GM23248 (cell line): ENCODE measurements at places on chromosomes 5 and 9.

DNA sequence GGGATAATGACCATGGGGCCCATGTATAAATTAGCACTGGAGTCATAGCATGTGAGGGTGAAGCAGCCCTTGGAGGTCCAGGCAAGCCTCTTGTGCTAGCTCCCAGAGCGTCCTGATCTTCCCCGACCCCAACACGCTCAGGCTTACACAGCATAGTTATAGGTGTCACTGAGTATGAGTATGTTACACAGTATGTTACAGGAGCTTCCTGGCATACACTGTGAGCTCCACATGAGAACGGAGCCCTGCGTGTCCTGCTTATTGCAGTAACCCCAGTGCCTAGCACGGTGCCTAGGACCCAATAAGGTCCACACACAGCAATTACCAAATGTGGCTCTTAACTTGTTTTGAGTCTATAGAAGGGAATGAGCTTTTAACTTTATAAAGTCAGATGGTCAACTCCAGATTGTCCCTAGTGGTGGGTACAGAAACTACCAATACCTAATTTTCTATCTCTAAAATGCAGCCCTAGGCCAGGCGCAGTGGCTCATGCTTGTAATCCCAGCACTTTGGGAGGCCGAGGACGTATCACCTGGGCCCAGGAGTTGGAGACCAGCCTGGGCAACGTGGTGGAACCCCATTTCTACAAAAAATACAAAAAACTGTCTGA is 64.1 kb downstream of the PLAC8L1 start:
- DNase-seq, result peak; percentile 35

DNA sequence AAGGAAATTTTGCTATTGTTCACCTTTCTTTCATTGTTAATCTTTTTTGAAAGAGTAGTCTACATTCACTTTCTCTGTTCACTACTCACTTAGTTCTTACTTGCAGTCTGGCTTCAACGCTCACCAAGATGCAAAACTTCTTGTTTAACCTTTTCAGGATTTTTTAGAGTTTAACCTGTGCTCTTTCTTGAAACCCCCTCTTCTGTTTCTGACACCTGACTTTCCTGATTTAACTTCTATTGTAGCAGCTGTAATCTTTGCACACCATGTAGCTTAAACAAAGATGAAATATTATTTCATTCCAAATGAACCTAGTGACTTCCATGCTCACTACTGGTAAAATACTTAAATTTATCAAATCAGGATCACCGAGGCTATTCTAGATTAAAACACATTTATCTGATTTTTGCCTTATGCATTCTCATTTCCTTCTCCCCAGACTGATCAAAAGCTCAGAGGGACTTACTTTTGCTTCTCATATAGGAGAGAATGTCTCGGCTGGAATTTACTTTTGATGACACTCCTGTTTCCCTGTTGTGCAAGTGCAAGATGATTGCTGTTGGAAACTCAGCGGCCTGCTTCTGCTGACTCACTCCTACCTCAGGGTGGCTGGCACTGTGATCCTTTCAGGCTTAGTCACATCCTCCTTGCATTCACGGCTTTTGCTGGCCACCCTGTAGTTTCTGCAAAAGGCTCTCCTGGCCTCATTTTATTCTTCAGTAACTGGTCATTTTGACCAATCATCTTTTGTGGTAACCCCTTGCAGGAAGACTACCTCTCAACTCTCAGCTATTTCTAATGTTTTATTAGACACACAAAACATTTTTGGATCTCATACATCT is 109.3 kb upstream of the IFNE start:
- peak; percentile 99 for DNase-seq

- DNase-seq, result no peak
These were observed 361.4 kb upstream of the RFX3 start for GRCh38 chr9:3887221-3887653.

GRCh38 chr5:33341351-33341750 is 99.4 kb upstream of the TARS1 start:
- DNase-seq, result no peak

- peak; percentile 34 for DNase-seq
These were observed 555.3 kb upstream of the ARRDC3 start for GRCh38 chr5:91938441-91938840.

- DNase-seq, result no peak
These were observed 50.9 kb downstream of the MRRF start for GRCh38 chr9:122315534-122315933.

- no peak for DNase-seq
These were observed 332.2 kb downstream of the TMEM167A start for GRCh38 chr5:82745016-82745415.

DNA sequence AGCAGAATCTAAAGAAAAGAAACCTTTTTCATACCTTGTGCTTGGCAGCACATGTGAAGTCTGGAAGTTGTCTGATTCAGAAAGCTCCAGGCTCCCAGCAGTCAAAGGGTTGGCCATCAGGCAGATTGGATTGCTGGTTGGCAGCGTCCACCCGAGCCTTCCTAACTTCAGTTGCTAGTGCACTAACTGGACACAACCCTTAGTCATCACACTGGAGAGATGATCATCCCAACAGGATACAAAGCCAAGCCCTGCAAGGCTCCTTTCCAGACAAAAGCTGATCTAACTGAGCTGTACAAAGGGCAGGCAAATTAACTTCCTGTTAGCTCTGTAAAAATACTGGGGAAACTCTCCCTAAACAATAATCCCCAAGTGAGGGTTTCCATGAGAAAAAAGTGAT is 185.6 kb downstream of the SNX18 start:
- DNase-seq, result peak; percentile 96

- no peak for DNase-seq
These were observed 497.6 kb downstream of the RASEF start for GRCh38 chr9:82565188-82565969.

- peak; percentile 93 for DNase-seq
These were observed 18.1 kb upstream of the COL5A1 start for GRCh38 chr9:134623258-134624066.

GRCh38 chr9:87570000-87570908 is 72.6 kb downstream of the DAPK1 start:
- no peak for DNase-seq

GRCh38 chr5:75050415-75050814 is 1.9 kb downstream of the GCNT4 start:
- peak; percentile 51 for DNase-seq

GRCh38 chr9:84285381-84285780 is 55.2 kb downstream of the SLC28A3 start:
- no peak for DNase-seq

DNA sequence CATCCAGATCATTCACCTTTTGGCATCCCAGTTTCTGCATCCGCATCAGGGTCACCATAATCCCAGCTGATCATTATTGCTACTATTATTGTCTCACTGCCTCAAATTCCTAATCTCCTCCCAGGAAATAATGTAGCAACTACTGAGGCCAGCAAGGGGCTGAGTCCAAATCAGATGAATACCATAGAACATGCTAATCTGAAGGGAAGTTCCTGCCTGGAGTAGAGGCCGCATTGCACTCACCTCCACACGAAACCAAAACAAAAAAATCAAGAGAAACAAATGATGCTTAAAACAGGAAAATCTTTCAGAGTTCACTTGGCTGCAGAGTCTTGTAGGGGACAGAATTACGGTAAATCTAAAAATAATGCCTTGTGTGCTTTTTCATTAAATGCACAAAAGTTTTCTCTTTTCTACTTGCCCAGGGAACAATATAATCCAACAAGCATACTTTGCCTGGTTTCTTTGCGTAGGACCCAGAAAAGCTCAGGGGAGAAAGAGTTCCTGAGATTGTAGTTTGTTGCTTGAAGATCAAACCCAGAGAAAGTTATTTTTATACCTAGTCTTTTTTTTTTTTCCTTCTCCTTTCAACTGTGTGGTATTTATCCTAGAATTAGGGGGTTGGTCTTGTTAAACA is 87.7 kb upstream of the KLF4 start:
- DNase-seq, result no peak

DNA sequence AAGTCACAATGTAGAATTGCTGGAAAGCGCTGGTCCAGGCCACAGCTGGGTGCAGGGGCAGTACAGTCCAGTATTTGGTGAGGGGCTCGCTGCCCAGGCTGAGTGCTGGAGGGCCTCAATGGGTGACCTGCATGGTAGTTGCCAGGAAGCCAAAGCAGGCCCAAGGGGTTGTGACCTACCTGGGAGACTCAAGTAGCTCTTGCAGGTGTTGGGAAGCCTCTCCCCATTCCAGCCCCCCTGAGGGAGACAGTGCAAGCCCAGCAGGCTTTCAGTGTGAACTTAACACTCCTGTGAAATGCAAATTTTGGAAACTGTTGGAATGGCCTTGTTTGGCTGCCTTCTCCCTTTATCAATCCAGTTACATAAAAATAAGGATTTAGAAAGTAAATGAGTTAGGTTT is 13.9 kb downstream of the KDM4C start:
- DNase-seq, result no peak

- DNase-seq, result no peak
These were observed 97.4 kb upstream of the CLINT1 start for GRCh38 chr5:157956271-157956885.

DNA sequence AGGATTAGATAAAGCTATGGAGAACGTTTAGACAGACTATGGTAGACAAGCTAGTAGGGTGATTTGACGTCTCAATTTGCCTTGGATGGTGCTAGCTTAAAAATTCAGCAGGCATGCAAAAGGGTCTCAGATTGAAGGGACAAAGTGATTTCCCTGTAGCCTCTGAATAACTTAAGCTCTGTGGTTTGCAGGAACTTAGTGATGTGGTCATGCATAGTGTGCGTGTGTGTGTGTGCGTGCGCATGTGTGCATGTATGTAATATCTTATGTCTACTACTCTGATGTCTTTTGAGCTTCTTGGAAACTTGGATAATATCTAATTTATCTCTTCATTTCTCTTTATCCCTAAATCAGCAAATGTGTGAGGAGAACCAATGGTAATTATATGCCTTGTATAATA is 183.6 kb upstream of the TNC start:
- DNase-seq, result no peak

- DNase-seq, result peak; percentile 74
These were observed 98.9 kb downstream of the CSNK1G3 start for GRCh38 chr5:123610665-123611405.

- no peak for DNase-seq
These were observed 55.0 kb downstream of the PUM3 start for GRCh38 chr9:2788919-2789318.

DNA sequence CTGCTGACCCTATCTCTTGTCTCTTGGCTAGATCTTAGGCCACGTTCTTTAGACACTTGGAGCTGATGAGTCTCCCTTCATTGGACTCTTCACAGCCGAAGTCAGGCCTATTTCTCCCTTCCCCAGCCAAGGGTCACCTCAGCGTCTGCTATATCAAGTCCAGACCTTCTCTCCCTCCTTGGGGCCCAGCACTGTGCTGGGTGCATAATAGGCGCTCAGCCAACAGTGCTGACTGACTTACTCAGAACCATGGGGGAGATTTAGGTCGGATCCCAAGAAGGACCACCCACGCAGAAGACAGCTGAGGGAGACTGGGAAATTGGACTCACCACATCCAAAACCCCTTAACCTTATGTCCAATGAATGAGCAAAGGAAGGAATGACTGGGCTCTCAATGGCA is 5.6 kb upstream of the AMBP start:
- no peak for DNase-seq

- DNase-seq, result no peak
These were observed 181.1 kb downstream of the MLLT3 start for GRCh38 chr9:20441166-20441565.
